ENCODE measurements at places on chromosomes 3 and 15.

- DNase-seq, result no peak
Measured at GRCh38 chr3:143241481-143241951, 121.9 kb downstream of the CHST2 start.

GRCh38 chr3:127853681-127854080 lies 31.4 kb upstream of the MGLL start:
- no peak for DNase-seq

DNA sequence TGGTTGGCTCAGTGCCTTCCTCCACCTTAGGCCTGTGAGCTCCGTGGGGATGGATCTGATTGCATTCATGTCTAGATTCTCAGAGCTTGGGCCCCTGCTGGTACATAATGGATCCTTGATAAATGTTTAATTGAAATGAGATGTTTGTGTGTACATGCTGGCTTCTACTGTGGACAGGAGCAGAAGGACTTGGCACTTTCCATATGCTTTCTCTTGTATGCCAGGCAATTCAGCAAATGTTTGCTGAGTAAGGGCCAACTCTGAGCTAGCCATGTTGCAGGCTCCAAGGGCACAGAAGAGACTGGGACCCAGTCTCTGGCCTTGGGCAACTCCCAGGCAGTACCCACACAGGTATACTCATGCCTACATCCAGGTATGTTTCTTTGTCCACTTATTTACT lies 67.0 kb downstream of the RAB11A start:
- no peak for DNase-seq

GRCh38 chr3:41674449-41674848 lies 287.5 kb downstream of the ULK4 start:
- DNase-seq, result no peak

DNA sequence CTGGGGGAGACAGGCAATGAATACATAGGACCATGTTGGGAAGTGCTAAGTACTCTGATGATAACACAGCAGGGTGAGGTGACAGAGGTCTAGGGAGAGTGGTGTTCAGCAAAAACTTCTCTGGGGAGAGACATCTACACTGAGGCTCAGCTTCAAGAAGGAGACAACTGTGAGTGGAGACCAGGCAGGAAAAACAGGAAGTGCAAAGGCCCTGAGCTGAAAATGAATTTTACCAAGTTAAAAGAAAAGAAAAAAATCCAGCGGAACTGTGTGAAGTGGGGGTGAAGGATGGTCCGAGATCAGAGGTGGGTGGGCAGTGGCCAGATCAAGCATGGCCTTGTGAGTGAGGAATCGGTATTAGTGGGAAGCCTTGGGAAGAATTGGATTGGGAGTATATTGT lies 110.1 kb upstream of the CLSTN2 start:
- DNase-seq, result no peak

DNA sequence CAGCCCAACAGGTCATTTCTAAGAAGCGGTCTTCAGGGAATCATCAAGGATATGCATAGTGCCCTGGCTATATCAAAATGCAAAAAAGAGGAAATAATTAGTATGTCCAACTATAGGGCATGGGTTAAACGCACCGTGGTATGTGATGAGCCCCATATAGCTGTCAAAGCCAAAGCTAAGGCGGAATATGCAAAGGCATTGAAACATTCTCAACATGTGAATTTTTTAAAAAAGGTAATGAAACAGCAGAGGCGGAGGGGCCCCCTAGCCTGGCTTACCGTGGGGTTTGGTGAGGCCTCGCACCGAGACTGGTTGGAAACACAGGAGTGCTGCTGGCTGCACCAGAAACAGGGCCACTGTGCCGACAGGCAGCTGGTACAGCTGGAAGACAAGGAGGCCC lies 23.2 kb downstream of the PLXND1 start:
- DNase-seq, result no peak

GRCh38 chr3:117893001-117893400 lies 1141.6 kb downstream of the IGSF11 start:
- DNase-seq, result no peak

DNA sequence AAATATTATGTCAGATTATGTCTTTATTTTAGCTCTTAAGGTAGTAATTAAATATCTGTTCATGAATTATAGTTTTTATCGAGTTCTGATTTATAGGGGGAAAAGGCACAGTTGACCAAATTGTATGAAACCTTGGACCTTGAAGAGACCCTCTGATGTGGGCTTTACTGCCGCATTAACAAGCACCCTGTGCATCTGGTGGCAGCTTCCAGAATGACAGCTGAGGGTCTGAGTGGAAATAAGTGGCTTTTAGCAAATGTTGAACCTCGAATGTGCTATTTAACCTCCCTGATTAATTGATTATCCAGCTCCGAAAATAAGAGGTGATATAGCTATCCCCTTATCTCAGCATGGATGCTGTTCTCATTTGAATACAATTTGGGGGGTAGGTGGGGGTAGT lies 87.0 kb downstream of the TMEM108 start:
- DNase-seq, result no peak

DNA sequence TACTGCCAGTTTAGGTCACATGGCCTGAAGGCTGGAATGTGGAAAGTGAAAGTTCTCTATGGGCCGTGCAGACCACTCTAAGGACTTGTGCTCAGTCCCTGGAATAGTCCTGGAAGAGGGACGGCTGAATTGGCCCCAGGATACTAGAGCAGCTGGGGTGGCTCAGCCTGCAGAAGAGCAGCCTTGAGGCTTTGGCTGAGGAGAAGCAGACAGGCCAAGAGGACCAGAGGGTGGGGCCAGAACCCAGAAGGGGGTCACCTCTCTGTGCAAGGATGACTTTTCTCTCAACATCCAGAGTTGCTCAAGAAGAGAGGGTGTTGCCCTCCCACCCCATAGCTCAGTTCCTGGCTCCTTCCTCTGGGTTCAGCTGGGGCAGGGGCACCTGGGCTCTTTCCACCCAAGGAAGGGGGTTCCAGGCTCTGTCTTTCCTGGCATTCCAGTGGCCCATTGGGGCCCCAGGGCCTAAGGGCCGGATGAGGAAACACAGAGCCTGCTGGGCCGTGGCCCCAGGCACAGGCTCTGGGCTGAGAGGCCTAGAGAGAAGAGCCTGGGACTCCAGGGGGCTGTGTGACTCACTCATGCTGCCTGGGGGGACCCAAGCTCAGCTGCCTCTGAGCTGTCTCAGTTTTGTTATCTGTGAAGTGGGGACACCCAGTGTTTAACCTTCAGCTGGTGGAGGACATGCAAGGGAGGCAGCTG lies 8.5 kb upstream of the FBLN2 start:
- no peak for DNase-seq

Data from NCI-H187 (cell line).